Muscle of leg (tissue), 16 donors: ENCODE measurements at places on chromosomes 11 and 22. TPM values are rescaled to one million over a fixed set of nuclear protein-coding genes. Genes with fewer than 3 reads are reported as not detected.

Gene TPH1
- 1.0 TPM for polyA plus RNA-seq

GRCh38 chr11:84819537-84819936 is 807.6 kb downstream of the DLG2 start:
- DNase-seq: peak; percentile 17

DNA sequence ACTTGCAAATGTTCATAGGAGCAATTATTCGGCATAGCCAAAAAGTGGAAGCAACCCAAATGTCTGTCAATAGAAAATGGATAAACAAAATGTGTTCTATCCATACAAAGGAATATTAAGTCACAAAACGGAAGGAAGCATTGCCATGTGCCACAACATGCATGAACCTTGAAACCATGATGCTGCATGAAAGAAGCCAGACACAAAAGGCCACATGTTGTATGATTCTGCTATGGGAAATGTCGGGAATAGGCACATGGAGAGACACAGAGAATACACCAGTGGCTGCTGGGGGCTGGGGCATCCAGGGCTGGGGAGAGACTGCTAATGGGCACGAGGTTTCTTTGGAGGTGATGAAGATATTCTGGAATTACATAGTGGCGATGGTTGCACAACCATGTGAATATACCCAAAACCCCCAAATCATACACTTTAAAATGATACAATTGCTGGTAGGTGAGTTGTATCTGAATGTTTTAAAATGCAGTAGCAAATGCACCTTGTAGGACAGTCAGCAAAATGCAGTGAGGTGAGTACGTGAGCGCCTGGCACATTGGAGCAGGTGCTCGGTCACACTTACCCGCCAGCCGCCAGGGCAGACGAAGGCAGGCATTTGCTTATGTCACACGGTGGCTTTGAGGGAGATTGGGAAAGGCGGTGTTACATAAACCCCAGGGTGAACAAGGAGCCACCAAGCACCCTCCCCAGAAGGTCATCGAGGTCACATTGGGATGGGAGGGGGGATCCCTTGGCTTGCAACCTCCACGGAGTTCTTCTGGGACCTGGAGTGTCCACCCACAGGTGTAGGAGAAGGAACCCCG is 6.3 kb upstream of the OSM start:
- no peak for DNase-seq

DNA sequence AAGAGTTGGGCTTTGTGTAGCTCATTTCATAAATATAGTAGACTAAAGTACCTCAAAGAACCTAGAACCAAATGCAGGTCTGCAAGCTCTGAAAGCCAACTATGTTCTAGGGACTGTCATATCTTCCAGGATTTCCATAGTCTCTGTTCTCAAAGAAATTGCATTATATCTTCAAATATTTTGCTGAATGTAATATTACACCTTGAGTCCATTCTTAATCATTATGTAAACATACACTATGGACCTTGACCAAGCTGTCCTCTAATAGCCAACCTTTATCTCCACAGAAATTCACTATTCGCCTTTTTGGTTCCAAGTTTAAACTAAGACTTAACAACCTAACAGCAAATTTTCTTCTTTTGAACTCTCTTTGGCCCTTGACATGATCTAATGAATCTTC is 678.7 kb upstream of the ARHGAP42 start:
- no peak for DNase-seq

- peak; percentile 92 for DNase-seq
Observed at GRCh38 chr11:2377511-2378443, 667 bp downstream of the CD81 start.
